ENCODE measurements at places on chromosomes 11 and 22.

GRCh38 chr11:30474151-30474954, 111.8 kb downstream of the MPPED2 start:
- no peak for DNase-seq

DNA sequence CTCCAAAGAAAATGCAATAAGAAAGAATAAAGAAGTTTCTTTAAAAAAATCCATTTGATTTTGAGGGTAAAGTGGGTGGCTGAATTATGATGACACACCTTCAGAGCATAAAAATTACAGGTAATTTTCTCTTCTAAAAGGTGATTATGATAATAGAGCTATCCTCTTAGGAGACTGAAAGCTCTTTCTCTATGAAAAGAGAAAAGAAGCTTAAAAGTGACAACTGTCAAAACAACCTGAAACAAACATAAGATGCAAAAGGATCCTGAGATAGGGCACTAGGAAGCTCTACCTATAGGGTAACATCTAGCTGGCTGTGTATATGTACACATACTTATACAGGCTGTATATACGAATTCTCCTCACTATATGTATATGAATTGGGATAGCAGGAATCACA, 270.2 kb downstream of the GUCY1A2 start:
- no peak for DNase-seq

DNA sequence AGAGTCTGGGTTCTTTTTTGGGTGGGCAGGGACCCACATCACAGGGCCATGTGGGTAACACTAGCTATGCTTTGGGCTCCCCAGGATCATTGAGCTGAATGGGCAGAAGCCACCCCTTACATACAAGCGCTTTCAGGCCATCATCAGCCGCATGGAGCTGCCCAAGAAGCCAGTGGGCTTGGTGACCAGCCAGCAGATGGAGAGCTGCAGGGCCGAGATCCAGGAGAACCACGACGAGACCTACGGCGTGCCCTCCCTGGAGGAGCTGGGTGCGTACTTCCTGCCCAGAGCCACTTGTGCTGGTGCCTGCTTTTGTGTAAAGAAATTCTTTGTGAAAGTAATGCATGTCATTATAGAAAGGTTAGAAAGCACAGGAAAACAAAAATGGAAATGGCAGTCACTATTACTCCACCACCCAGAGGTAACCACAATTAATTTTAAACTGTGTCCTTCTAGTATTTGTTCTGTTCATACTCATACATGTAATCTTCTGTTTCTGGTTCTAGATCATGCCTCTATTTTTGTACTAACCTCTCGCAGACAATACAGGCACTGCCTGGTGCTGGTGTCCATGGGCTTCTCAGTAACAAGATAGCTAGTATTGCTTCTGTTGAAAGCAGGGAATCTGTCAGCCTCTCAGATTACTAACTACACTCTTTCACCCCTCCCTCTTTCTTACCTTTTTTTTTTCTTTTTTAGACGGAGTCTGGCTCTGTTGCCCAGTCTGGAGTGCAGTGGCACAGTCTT, 13.7 kb downstream of the CRY2 start:
- no peak for DNase-seq

DNA sequence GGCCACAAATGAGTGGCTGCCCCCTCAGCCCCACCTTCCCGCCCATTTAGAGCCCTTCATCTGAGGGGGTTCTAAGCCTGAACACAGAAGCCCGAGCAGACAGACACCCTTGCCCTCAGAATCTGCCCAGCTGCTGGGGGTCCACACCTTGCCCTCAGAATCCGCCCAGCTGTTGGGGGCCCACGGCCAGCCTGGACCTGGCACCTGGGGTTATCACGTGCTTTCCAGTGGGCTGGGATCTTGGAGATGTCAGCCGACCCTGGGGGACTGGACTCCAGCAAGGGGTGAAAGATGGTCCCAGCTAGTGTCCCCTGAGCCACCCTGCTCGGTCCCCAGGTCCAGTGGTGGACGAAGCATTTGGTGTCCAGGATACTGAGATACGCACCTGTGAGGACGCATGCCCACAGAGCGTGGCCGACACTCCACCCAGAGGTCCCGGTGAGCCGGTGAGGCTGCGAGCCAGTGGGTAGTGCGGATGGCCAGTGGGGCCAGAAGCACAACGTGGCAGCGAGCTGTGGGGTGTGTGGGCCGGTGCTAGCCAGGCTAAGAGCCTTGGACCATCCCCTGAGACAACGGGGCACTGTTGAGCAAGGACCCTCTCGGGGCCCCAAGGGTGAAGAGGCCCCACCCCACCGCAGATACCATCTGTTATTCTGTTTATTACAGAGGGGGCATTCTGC, 3.1 kb upstream of the CTSD start:
- peak; percentile 57 for DNase-seq

Data from suprapubic skin (tissue), 4 donors.